Left renal pelvis (tissue), 4 donors: ENCODE measurements at places on chromosomes 5 and 9. TPM values are rescaled to one million over a fixed set of nuclear protein-coding genes. Genes with fewer than 3 reads are reported as not detected.

Gene PCSK1
- polyA plus RNA-seq = 0.14 TPM

Gene QRFP
- polyA plus RNA-seq = 0.60 TPM

Gene TRIM7
- 0.56 TPM for polyA plus RNA-seq

Gene DCP2
- 39.4 TPM for polyA plus RNA-seq

Gene CCDC180
- 16.6 TPM for polyA plus RNA-seq

Gene GABBR2
- polyA plus RNA-seq = 14.3 TPM

Gene ANKRD20A1
- 0.81 TPM for polyA plus RNA-seq

Gene NMUR2
- 0.17 TPM for polyA plus RNA-seq
